ENCODE measurements at places on chromosomes 5 and 9. TPM values are rescaled to one million over a fixed set of nuclear protein-coding genes. Genes with fewer than 3 reads are reported as not detected.

DNA sequence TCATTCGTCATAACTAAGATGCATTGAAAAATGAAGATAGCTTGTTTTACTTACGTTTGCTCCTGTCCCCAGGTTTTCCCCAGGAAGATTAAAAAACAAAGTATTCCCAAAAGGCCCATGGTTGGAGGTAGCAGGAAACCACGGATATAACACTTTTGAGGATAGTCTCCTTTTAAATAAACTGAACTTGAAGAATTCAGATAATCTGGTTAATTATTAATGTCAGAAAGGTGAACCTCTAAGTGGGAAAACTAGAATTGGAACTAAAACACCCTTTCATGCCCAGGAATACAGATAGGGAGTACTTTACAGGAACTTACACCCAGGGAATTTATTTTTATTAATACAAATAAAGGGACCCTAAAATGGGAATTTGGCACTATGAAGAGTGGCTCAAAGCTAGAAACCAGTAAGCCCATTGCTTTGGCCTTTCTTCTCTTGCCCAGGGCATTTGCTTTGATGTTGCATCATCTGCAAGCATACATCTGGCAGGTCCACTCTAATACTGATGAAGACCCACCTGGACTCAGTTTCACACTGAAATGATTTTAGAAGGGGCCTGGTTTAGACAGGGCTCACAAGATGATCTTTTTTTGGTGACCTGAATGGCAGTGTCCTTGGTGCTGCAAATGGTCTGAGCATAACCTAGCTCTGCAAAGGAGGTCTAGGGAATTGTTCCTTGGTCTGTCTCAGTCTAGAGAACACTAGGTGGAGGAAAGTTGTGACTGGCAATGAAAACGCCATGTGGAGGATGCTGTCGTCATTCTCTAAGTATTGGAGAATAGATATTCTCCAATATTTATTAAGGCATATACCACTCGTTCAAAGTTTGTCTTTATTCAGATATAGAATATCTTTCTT lies at the start of gene C5:
Gene C5, minus strand, starts transcription at position 148 of the 861 bp plus-strand sequence. Its CDS starts 29 bp downstream, at position 119.
- no peaks in the 10 kb centered on the region for H3K4me1 ChIP-seq
- no peak within 1 kb of the TSS for H3K4me3 ChIP-seq
- DNase-seq, result no peak
- H3K27me3 ChIP-seq, result no peaks in the 10 kb centered on the region

Gene LRRC70
- total RNA-seq, result 9.5 TPM

GRCh38 chr9:13173553-13173952 lies 105.9 kb downstream of the MPDZ start:
- DNase-seq, result no peak
- no peaks in the 10 kb centered on the region for H3K36me3 ChIP-seq
- no peaks in the 10 kb centered on the region for H3K27me3 ChIP-seq
- no peaks in the 10 kb centered on the region for H3K4me1 ChIP-seq

GRCh38 chr9:68625559-68625958 lies 79.5 kb upstream of the PIP5K1B start:
- DNase-seq, result no peak
- no peak overlapping the region for H3K4me3 ChIP-seq
- H3K36me3 ChIP-seq, result no peaks in the 10 kb centered on the region
- H3K27me3 ChIP-seq, result no peaks in the 10 kb centered on the region
- H3K27ac ChIP-seq, result no peak overlapping the region

GRCh38 chr5:35003018-35003957 lies 44.5 kb downstream of the AGXT2 start:
- DNase-seq, result no peak
- no peaks in the 10 kb centered on the region for H3K36me3 ChIP-seq
- H3K27me3 ChIP-seq, result no peaks in the 10 kb centered on the region
- H3K27ac ChIP-seq, result no peak overlapping the region
- H3K4me1 ChIP-seq, result no peaks in the 10 kb centered on the region

Gene GLE1
- 22.9 TPM for total RNA-seq

DNA sequence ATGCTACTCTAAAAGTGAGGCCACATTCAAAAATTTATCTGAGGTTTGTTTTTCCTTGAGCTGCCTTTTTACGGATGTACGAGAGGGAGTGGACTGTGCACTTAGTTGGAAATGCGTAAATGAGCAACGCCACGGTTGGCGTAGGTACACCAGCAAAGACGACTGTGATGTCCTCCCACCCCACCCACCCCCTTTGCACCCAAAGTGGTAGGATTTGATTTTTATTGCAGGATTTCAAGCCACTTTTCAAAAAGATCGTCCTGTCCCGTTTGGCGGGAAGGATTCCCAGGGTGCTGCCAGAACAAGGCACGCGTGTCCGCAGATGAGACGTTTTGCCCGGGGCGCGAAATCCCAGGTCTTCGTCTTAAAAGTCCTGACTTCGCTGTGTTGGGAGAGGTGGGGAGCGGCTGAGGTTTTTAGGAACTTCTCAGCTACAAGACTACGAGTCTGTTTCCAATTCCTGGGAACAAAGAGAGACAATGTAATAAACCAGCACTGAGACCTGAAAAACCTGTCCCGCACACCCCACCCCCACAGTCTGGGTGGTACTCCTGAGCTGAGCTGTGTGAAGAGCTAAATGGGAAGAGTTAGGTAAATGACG lies 1.0 kb upstream of the TLE1 start:
- no peaks in the 10 kb centered on the region for H3K36me3 ChIP-seq
- DNase-seq, result peak; percentile 87
- H3K27me3 ChIP-seq, result no peaks in the 10 kb centered on the region
- peak overlapping the region; percentile 84 for H3K4me3 ChIP-seq
- peak overlapping the region; percentile 92 for H3K27ac ChIP-seq

GRCh38 chr5:1973391-1974013 lies 90.8 kb upstream of the IRX4 start:
- no peaks in the 10 kb centered on the region for H3K4me1 ChIP-seq
- no peaks in the 10 kb centered on the region for H3K36me3 ChIP-seq
- DNase-seq, result peak; percentile 85
- no peaks in the 10 kb centered on the region for H3K27me3 ChIP-seq
- peak overlapping the region; percentile 74 for H3K27ac ChIP-seq

Gene PTGES
- total RNA-seq, result 25.3 TPM

GRCh38 chr5:92525131-92525530 lies 1055.9 kb downstream of the NR2F1-AS1 start:
- no peaks in the 10 kb centered on the region for H3K36me3 ChIP-seq
- H3K27me3 ChIP-seq, result no peaks in the 10 kb centered on the region
- H3K27ac ChIP-seq, result no peak overlapping the region
- H3K4me1 ChIP-seq, result no peaks in the 10 kb centered on the region
- DNase-seq, result no peak

DNA sequence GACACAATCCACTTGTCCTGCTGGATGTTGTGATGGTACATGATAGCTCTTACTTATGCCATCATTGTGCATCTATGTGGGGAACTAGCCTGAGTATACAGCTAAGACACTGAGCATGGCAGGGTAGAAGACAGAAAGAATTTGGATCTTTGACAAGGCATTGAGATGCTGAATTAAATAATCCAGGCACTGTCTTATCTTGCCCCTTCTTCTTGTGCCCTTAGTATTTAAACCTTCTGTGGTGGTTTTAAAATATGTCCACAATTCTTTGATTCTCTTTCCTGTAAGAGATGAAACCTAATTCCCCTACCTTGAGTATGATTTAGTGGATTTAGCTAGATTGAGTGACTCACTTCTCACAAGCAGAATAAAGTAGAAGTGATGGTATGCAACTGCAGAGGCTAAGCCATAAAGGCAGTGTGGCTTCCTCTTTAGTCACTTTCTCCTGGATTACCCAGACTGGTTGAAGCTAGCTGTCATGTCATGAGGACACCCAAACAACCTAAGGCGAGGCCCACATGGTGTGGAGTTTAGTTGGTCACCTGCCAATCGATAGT lies 174.0 kb upstream of the NREP start:
- no peaks in the 10 kb centered on the region for H3K36me3 ChIP-seq
- H3K27me3 ChIP-seq, result no peaks in the 10 kb centered on the region
- no peak for DNase-seq
- H3K4me1 ChIP-seq, result no peaks in the 10 kb centered on the region
- H3K27ac ChIP-seq, result no peak overlapping the region
- no peak overlapping the region for H3K4me3 ChIP-seq

GRCh38 chr5:93915142-93915553 lies 173.7 kb upstream of the POU5F2 start:
- no peak for DNase-seq
- H3K36me3 ChIP-seq, result no peaks in the 10 kb centered on the region
- no peak overlapping the region for H3K4me3 ChIP-seq
- no peaks in the 10 kb centered on the region for H3K4me1 ChIP-seq
- no peak overlapping the region for H3K27ac ChIP-seq
- H3K27me3 ChIP-seq, result no peaks in the 10 kb centered on the region

Data from breast epithelium (tissue), 4 donors.